NCI-H1436 (cell line): ENCODE measurements at places on chromosomes 6 and 20.

DNA sequence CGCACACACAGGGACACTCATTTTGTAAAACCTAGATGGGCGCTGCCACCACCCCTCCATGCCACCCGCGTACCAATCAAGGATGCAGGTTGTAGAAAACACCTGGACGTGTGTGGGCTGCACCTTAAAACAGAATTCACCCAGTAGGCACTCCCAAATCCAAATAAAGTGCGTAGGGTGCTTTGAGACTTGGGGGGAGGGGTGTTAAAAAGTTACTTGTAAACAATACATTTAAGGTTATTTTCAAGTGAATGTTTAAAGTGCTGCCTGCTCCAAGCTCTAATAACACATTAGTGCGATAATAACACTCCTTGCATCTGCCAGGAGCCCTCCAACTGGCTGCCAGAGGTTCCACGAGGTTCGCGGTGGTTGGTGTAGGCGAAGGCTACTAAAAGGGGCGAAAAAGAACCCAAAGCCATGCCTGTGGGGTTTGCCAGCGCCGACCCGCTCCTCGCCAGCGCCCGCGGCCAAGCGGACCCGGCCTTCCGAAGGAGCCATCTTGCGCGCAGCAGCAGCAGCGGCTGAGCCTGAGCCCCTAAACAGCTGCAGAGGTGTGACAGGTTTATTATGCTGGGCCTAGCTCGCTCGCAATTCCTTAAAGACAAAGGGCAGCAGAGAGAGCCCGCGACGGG is 11.5 kb downstream of the FOXC1 start:
- no peak for DNase-seq

DNA sequence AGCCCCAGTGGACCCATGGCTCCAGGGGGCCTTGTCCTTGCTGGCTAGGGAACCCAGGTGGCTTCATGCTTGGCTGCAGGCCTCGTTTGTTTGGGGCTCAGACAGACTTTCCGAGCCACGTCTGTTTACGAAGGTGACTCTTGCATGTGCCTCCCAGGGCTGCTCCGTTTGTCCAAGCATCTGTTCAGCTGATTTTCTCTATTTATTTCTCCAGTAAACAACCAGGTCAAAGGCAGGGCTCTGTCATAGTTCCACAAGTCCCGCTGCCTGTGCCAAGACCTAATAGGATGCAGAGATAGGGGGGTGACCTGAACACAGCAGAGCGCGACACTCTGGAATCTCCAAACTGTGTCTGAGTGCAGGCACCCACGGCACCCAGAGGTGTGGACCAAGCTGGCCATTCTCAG is 12.8 kb upstream of the SPO11 start:
- DNase-seq: no peak

- DNase-seq: no peak
These were observed 52.3 kb upstream of the UTRN start for GRCh38 chr6:144232832-144233230.

GRCh38 chr20:7692478-7692877 is 247.8 kb downstream of the HAO1 start:
- no peak for DNase-seq

- no peak for DNase-seq
These were observed 68.7 kb downstream of the F13A1 start for GRCh38 chr6:6251555-6252280.

GRCh38 chr20:63493563-63494020 is 5.3 kb downstream of the EEF1A2 start:
- no peak for DNase-seq

GRCh38 chr6:144335914-144336313 is 50.8 kb downstream of the UTRN start:
- DNase-seq: no peak
